Thymus (tissue), 14 donors: ENCODE measurements at places on chromosomes 3 and 15.

GRCh38 chr3:173398111-173398479, 551 bp downstream of the NLGN1 start:
- no peak for DNase-seq

GRCh38 chr15:52417957-52418356, 110.7 kb downstream of the MYO5A start:
- no peak for DNase-seq

DNA sequence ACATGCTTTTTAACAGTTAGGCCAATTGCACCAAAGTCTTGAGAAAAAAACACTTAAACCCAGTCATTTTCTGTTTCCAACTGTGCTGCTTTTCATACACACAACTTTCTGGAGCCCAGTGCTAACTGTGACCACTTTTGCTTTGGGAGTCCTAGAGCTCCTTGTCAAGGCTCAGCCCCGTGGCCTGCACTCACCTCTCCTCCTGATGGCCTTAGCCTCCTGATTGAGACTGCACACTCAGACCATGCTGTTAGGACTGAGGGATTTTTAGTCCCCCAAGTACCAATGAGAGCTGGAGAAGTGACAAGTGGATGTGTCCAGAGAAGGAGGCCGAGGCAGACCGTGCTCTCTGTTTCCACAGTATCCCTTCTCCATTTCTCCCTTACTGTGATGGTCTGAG, 15.2 kb upstream of the RARRES1 start:
- no peak for DNase-seq

GRCh38 chr3:25432176-25432720, 4.2 kb downstream of the RARB start:
- DNase-seq, result no peak

- DNase-seq, result no peak
These were observed 195.6 kb downstream of the RPLP1 start for GRCh38 chr15:69648212-69648611.

- no peak for DNase-seq
These were observed 235.4 kb downstream of the XXYLT1 start for GRCh38 chr3:195035345-195036202.
